ENCODE measurements at places on chromosomes 7 and 10. TPM values are rescaled to one million over a fixed set of nuclear protein-coding genes. Genes with fewer than 3 reads are reported as not detected.

DNA sequence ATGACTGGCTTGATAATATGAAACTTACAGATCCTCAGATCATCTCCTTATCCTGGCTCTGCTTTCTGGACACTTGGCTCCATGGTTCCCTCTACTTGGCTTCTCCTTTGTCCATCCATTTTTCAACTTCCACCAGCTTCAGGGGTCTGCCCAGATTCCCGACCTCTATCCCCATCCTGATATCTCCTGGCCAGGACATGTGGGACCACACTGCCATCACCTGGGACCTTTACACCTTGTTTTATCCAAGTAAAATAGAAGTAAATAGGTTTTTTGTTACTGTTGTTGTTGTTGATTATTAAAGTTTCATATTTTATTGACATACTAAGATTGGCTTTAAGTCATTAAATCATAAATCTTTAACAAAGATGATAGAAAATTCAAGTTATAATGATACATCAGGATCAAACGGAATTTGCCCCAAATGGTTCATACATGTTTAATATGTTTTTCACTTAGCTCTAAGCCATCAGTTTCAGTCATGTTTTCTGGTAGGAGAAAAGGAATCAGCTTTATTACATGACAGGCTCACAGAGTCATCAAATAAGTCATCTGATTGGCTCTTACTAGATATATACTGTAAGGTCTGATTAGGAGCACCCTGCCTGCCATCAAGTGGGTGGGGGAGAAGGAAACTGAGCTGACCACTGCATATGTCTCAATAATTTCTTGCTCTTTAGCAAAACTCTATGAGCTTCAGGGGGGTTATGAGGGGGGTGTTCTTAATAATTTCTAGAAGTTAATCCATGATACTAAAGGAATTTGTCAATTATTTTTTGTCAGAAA, 111.5 kb upstream of the AHR start:
- no peaks in the 10 kb centered on the region for H3K27me3 ChIP-seq
- peaks cover 14% of the 10 kb centered on the region for H3K4me1 ChIP-seq
- no peak overlapping the region for H3K27ac ChIP-seq
- DNase-seq, result no peak

- H3K4me1 ChIP-seq, result peaks cover 5% of the 10 kb centered on the region
- H3K4me3 ChIP-seq, result no peak overlapping the region
- DNase-seq, result no peak
- H3K27me3 ChIP-seq, result peaks cover 9% of the 10 kb centered on the region
Observed at GRCh38 chr10:124086787-124087671, 6.4 kb downstream of the CHST15 start.

Gene HNRNPA2B1
- total RNA-seq, result 344 TPM

Gene NUTM2E
- not detected for total RNA-seq

GRCh38 chr10:122388287-122388997, 13.9 kb downstream of the PLEKHA1 start:
- DNase-seq, result no peak
- H3K27me3 ChIP-seq, result no peaks in the 10 kb centered on the region
- H3K4me1 ChIP-seq, result no peaks in the 10 kb centered on the region
- no peak overlapping the region for H3K4me3 ChIP-seq

Data from upper lobe of left lung (tissue), 6 donors.